ENCODE measurements at places on chromosomes 16 and 17.

DNA sequence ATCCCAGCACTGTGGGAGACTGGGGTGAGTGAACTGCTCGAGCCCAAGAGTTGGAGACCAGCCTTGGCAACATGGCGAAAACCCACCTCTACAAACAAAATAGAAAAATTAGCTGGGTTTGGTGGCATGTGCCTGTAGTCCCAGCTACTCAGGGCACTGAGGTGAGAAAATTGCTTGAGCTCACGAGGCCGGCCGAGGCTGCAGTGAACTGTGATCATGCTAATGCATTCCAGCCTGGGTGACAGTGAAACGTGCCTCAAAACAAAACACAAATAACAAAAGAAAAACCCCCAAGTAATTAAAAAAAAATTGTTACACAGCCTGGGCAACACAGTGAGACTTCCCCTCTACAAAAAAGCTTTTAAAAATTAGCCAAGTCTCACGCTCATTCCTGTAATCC, 5.0 kb downstream of the CCDC47 start:
- DNase-seq, result no peak

GRCh38 chr16:72921620-72922019, 126.3 kb downstream of the ZFHX3 start:
- no peak for DNase-seq

GRCh38 chr17:55242476-55242875, 22.3 kb upstream of the HLF start:
- no peak for DNase-seq

DNA sequence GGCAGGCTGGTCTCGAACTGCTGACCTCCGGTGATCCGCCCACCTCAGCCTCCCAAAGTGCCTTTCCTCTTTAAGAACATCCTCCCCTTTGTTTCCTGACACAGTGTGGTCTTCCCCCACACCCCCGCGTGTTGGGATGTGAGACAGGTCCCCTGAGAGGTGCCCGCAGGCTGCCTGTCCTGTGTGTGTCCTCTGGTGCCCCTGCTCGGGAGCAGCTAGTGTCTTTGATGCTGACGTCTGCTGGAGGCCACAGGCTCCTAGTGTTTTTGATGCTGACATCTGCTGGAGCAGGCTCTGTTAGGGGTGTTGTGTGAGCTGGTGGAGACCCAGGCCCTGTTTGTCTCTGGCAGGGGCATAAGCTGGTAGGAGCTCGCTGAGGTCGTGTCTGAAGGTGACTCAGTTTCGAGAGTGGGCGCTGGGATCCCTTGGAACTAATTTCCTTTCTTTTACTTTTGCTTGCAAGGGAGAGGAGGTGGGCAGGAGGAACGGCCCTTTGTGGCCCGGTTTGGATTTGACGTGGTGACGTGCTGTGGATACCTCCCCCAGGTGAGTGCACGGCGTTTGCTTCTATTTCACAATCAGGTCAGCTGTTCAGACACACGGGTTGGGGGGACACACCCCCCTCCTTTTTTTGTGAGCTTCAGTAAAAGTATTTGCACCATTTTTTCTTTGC, 6.0 kb downstream of the FN3KRP start:
- no peak for DNase-seq

GRCh38 chr17:59851439-59852375, 41.0 kb downstream of the TUBD1 start:
- peak; percentile 98 for DNase-seq

- DNase-seq, result no peak
Measured at GRCh38 chr16:19919142-19919541, 34.5 kb upstream of the GPRC5B start.

Measured in MG63 (cell line).